Endothelial cell of umbilical vein (primary cell): ENCODE measurements at places on chromosomes 5 and 9. TPM values are rescaled to one million over a fixed set of nuclear protein-coding genes. Genes with fewer than 3 reads are reported as not detected.

Gene TTC16
- not detected in 2 replicates for polyA plus RNA-seq

Gene CBY3
- not detected in 2 replicates for polyA plus RNA-seq

Gene DCTN3
- 170 TPM in 2 replicates for polyA plus RNA-seq

Gene NAIF1
- 9.7 and 10.1 TPM in 2 replicates for polyA plus RNA-seq

Gene EGFLAM
- 0.96 and 1.2 TPM in 2 replicates for polyA plus RNA-seq

Gene IL33
- polyA plus RNA-seq = 6.0 and 8.7 TPM in 2 replicates

Gene SLC46A2
- polyA plus RNA-seq = not detected in 2 replicates

Gene ZNF608
- polyA plus RNA-seq = 10.6 and 16.2 TPM in 2 replicates

Gene GARIN3
- not detected in 2 replicates for polyA plus RNA-seq

Gene AGXT2
- not detected in 2 replicates for polyA plus RNA-seq

Gene OR1N1
- 0.08 TPM in 1 of 2 replicates, not detected in the other for polyA plus RNA-seq

Gene SHISAL2B
- not detected in 2 replicates for polyA plus RNA-seq

Gene BTNL9
- polyA plus RNA-seq = 0.33 TPM in 1 of 2 replicates, not detected in the other

Gene PRUNE2
- polyA plus RNA-seq = 14.2 and 15.8 TPM in 2 replicates

Gene PCA3
- polyA plus RNA-seq = 0.86 and 0.88 TPM in 2 replicates

Gene KIF12
- polyA plus RNA-seq = 0.46 and 0.88 TPM in 2 replicates

Gene PCDHGB2
- 1.1 TPM in 2 replicates for polyA plus RNA-seq

Gene ADRB2
- polyA plus RNA-seq = 0.88 and 0.96 TPM in 2 replicates

Gene OGN
- not detected in 2 replicates for polyA plus RNA-seq

Gene FRRS1L
- polyA plus RNA-seq = not detected in 2 replicates

Gene SCGB3A2
- polyA plus RNA-seq = not detected in 2 replicates

Gene SHOC1
- polyA plus RNA-seq = not detected in 2 replicates

Gene FOXI1
- not detected in 2 replicates for polyA plus RNA-seq

Gene TBCA
- 26.3 and 48.2 TPM in 2 replicates for polyA plus RNA-seq

Gene MYMK
- polyA plus RNA-seq = not detected in 2 replicates

Gene C5
- 0.79 and 1.0 TPM in 2 replicates for polyA plus RNA-seq

Gene TNFSF8
- polyA plus RNA-seq = not detected in 2 replicates

Gene CCDC171
- 0.19 and 0.58 TPM in 2 replicates for polyA plus RNA-seq

Gene MYO10
- polyA plus RNA-seq = 20.1 and 36.0 TPM in 2 replicates

Gene BHMT2
- 0.81 and 0.92 TPM in 2 replicates for polyA plus RNA-seq

Gene TMOD1
- 0.13 and 0.26 TPM in 2 replicates for polyA plus RNA-seq

Gene ADAMTS19
- polyA plus RNA-seq = not detected in 2 replicates

Gene FGF10
- polyA plus RNA-seq = not detected in 2 replicates

Gene TARS1
- polyA plus RNA-seq = 32.0 and 39.1 TPM in 2 replicates

Gene RMI1
- 0.46 and 1.1 TPM in 2 replicates for polyA plus RNA-seq

Gene TMEM232
- 0.17 TPM in 1 of 2 replicates, not detected in the other for polyA plus RNA-seq

Gene PCDHGB1
- polyA plus RNA-seq = 0.39 and 0.48 TPM in 2 replicates
